ENCODE measurements at places on chromosomes 12 and 14. TPM values are rescaled to one million over a fixed set of nuclear protein-coding genes. Genes with fewer than 3 reads are reported as not detected.
A peak's percentile ranks its signal among the peaks of the same experiment; 100 is the strongest.

Gene TEAD4
- polyA plus RNA-seq = 9.6 TPM

GRCh38 chr14:103022685-103023044, 34.7 kb downstream of the CDC42BPB start:
- no peak for DNase-seq

DNA sequence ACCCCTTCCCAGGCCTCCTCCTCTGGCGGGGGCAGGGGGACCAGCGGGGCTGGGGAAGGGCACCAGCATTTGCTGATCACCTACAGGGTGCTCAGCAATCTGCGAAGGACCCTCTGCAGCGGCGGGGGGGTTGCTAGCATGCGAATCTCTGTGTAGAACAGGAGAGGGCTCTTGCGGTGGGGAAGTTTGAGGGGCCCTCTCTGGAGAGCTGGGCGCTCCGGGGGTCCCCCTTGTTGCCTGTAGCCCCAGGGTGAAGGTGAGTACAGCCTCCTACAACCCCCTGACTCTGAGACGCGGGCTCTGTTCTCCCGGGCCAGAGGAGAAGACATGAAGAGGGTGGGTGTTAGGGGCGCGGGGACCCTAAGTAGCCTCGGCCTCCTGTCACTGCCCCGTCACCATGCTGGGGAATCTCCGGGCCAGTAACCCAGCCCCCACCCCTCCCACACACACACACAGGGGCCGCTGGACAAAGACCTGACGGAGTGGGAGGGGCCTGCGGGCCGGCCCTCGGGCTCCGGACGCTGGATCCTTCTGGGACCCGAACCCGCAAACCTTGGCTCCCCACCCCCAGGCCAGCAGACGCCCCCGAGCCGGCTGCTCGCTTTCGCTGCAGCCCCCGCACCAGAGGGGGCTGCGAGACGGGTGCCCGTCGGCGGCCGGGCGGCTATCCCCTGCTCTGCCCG, 734 bp downstream of the FIGNL2 start:
- peak; percentile 71 for DNase-seq

Gene ASCL1
- polyA plus RNA-seq = not detected

Gene RECQL
- 9.2 TPM for polyA plus RNA-seq

- DNase-seq = no peak
Measured at GRCh38 chr14:95255013-95255412, 64.7 kb downstream of the CLMN start.

DNA sequence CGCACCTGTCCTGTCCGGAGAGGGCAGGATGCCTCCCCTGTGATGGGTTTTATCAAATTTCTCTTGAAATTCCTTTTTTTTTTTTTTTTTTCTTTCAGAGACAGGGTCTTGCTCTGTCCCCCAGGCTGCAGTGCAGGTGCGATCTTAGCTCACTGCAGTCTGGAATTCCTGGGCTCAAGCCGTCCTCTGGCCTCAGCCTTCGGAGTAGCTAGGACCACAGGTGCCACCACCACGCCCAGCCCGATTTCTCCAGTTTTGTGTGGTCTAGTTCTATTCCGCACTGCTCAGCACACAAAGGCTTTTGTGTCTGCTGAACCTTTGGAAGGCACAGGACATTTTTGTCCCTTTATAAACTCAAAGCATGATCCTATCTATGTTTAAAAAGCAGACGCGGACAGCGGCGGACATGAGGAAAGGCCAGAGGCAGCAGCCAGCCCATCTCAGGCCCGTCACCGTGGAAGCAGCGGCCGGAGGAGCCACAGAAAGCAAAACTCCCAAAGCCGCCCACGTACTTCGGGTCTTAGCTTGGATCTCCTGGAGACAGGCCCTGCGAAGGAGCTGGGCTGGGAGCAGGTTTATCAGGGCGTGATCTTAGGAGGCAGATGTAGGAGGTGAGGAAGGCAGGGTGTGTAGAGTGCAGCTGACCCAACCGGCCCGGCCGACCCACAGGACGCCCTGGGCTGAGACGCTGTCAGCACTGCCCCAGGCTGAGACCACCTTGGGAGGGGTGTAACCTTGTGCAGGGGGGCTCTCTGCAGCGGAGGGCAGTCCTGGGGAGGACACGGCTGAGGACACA, 30.9 kb upstream of the FBRSL1 start:
- DNase-seq = peak; percentile 16

Gene PRKAG1
- polyA plus RNA-seq = 72.4 TPM

- no peak for DNase-seq
Measured at GRCh38 chr14:34302654-34303053, 159.4 kb downstream of the SPTSSA start.

DNA sequence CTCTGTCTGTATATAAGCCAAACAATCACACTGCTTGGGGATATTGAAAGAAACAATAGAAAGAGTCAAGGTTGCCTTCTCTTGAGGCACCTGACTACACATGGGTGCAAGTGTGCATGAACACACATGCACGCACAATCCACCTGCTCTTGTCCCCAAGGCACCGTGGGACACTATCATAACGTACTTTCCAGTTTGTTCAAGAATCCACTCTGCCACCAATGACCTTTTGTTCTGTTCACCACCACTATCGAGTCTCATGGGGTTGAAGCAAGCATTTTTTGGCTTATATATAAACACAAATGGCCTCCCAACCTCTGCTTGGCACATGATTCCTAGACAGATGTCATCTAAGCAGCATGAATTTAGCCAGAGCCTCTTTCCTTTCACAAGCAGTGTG, 365.4 kb downstream of the EMP1 start:
- no peak for DNase-seq

Gene PIK3C2G
- not detected for polyA plus RNA-seq

GRCh38 chr14:73686901-73687300, 27.3 kb downstream of the PNMA1 start:
- DNase-seq = no peak
